ENCODE measurements at places on chromosomes 6 and 20.

DNA sequence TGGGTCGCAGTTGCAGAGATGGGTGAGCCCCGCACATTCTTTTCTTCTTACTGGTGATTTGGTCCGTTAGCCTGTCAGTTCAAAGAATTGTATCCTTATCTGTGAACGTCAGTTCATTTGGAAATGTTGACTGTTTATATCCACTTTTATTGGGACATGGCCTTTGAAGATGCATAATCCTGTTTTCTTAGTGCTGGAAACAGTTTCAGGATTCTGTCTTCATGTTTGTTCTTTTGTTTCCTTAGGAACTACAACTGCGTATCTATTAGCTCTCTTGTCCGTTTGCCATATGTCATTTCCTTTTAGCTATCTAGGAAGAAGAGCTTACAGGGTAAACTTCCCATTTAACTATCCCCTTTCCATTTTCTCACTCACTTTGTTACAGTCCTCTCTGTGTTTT is 35.0 kb upstream of the TULP1 start:
- DNase-seq: no peak

DNA sequence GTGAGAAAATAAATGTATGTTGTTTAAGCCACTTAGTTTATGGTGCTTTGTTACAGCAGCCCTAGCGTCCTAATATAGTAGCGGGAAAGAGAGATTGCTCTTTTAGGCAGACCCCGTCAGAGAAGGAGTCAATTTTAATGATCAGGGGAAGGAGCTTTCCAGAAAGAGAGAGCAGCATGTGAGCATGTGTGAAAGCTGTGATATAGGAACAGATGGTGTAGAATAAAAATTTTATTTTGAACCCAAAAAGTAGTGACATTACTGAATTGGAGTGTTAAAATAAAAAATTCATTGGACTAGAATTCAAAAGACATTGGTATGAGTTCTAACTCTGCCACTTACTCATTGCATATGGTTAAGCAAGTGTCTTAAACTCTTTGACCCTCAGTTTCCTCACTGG is 119.8 kb downstream of the PDE7B start:
- DNase-seq: no peak

DNA sequence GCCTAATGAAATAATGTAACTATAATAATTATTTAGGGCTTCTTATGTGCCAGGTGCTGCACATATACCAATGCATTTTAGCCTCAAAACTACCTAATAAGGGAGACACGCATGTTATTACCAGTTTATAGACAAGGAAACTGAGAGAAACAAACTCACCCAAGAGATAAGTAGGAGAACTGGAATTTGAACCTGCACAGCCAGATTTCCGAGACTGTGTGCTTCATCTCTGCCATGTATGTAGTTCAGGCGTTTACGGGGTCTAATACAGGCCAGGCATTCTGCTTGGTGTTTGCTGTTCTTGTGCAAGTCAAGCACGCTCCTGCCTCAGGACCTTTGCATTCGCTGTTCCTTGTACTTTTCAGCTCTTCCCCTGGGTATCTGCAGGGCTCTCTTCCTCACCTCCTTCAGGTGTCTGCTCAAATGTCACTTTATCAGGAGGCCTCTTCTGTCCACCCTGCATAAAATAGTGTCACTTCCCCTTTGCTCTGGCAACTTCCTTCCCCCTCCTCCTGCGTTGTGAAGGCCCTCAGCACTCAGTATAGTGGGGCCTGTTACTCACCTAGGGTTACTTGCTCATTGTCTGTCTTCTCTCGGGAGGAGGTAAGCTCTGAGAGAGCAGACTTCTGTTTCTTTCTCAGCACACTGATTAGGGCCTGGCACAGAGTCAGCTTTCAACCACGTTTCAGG is 6.1 kb upstream of the NSFL1C start:
- DNase-seq: no peak

GRCh38 chr20:35618263-35619131 is 2.9 kb downstream of the SPAG4 start:
- no peak for DNase-seq

GRCh38 chr6:114605656-114606055 is 262.8 kb upstream of the HS3ST5 start:
- no peak for DNase-seq

DNA sequence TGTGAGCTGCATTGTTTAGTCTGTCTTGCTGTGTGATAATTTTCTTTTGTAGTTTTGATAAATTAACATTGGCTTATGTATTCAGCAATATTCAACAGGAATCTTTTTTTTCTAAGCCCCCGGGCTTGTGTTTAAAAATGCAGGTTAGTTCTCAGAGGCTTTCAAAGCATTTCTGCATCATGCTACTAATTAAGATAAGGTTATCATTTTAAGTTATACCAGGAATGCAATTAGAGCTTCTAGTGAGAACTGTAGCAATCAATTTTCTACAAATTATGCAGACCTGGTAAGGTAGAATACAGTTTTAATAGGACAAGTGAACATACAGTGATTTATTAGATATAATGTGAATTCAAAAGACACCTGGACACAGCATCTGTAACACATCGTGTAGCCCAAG is 179.2 kb downstream of the PRL start:
- DNase-seq: no peak

GRCh38 chr6:78995946-78996345 is 82.1 kb downstream of the PHIP start:
- no peak for DNase-seq

- no peak for DNase-seq
Observed at GRCh38 chr6:34248198-34248726, 544 bp downstream of the SMIM29 start.

- DNase-seq: no peak
Observed at GRCh38 chr6:4662886-4663285, 113.3 kb upstream of the CDYL start.

DNA sequence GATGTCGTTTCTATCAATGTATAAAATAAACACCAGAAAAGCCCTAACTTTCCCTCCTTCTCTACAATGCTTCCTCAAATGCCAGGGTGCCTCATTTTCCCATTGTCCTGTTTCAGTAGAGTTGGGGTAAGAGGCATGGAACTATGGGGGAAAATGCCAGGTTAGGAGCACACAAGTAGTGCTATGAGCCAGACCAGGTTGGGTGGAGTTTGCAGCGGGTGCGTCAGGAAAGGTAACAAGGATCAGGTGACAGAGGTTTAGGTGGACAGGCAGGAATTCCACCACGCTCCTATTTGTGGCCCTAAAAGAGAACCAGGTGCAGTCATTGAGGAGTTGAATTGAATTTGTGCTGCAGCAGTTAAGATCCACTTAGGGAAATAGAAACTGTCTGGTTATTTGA is 36.5 kb downstream of the SYTL3 start:
- DNase-seq: no peak

DNA sequence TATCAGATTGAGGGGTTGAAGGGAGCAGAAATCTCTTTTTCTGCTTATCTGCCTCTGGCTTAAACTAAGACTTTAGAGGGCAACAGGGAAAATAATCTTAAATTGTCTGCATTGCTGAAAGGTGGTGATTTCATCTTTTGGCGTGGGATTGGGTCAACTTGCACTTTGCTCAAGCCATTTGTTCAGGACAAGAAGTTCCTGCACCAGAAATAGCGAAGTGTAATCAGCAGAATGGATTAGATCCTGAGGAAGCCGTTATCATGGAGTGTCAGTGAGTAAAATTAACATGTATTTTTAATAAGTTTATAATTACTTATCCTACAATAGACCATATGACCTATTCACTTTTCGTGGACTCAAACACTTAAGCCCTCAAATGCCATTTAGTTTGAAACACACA is 249.3 kb downstream of the CD83 start:
- no peak for DNase-seq

GRCh38 chr20:55888685-55889084 is 116.6 kb downstream of the CBLN4 start:
- no peak for DNase-seq

- DNase-seq: no peak
Observed at GRCh38 chr6:35094183-35094582, 47.0 kb downstream of the TCP11 start.

- DNase-seq: no peak
Observed at GRCh38 chr6:158536891-158537798, 22.7 kb upstream of the TMEM181 start.

GRCh38 chr6:29769336-29769735 is 46.1 kb downstream of the HLA-F start:
- no peak for DNase-seq

DNA sequence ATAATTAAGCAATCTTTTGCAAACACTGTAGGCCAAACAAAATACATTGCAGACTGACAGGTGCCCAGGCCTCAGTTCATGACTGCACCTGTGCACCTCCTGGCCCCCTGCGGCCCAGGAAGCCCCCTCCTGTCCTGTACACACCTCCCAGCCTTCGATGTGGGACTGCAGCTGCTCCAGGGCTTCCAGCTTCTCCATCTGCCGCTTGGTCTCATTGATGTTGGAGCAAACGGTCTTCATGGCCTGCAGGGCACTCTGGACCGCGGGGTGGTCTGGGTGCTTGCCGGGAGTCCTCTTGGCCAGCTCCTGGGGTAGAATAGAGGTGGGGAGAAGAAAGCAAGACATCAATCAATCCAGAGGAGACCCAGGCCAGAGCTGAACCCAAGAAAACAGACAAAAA is 119.7 kb downstream of the PREX1 start:
- DNase-seq: no peak

DNA sequence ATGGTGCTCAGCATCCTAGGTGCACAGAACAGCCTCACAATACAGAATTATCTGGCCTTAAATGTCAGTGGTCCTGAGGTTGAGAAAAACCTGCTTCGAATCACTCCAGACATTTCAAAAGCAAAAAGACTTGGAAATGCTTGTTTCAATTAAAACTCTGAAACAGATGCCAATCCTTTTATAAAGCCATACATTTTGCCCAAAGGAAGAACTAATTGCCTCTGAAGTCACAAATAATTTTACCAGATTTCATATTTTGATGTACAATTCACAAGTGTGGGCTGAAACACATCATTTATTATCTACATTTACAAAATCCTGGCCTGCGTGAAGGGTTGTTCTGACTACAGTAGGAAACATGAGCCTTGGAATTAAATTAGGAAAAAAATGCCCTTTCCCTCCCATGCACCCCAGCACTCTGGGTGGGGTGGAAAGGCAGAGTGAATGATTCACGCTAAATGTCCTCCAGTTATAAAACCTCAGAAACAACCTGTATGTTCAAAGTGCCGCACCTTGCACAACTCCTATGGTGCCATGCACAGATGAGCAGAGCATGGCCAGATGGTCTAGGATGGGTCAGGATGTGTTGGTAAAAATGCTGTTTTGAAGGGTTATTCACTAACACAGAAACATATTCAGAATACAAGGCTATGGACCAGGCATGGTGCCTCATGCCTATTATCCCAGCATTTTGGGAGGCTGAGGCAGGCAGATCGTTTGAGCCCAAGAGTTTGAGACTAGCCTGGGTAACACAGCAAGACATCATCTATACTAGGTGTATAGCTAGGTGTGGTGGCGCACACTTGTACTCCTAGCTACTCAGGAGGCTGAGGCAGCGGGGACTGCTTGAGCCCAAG is 87.0 kb downstream of the ZMYND8 start:
- DNase-seq: no peak

All from left renal cortex interstitium (tissue), 4 donors.